ENCODE measurements at places on chromosomes 3 and 15.

GRCh38 chr3:52827441-52827840, 3.0 kb downstream of the ITIH4 start:
- DNase-seq: peak; percentile 48

DNA sequence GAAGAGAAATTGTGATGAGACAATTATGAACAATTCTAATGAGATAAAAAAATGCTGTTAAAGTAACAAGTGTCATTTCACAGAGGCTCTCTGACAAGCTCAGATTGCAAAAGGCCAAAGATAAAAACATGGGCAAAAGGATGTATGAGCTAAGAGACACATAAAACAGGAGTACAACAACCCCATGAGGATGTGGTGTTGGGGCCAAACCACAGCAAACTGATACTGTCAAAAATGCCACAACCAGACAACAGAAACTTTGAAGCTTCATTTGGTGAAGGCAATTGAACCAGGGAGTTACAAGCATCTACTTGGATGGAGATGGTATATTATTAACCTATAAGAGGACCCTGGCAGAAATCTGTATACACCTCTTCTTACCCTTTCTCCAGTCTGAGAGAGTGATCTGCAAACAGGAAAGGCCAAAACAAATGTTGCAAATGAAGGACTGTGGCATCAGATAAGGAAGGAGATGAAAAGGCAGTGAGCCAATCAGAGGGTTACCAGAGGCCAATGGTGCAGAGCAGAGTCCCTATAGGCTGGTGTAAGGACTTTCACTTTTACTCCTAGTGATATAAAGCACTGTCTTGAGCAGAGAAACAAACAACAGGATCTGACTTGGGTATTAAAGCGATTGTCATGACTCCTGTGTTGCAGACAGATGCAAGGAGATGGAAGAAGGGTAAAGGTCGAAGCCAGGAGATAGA, 659.0 kb downstream of the NTRK3 start:
- no peak for DNase-seq

- no peak for DNase-seq
Observed at GRCh38 chr3:119042162-119042561, 7.5 kb upstream of the IGSF11 start.

DNA sequence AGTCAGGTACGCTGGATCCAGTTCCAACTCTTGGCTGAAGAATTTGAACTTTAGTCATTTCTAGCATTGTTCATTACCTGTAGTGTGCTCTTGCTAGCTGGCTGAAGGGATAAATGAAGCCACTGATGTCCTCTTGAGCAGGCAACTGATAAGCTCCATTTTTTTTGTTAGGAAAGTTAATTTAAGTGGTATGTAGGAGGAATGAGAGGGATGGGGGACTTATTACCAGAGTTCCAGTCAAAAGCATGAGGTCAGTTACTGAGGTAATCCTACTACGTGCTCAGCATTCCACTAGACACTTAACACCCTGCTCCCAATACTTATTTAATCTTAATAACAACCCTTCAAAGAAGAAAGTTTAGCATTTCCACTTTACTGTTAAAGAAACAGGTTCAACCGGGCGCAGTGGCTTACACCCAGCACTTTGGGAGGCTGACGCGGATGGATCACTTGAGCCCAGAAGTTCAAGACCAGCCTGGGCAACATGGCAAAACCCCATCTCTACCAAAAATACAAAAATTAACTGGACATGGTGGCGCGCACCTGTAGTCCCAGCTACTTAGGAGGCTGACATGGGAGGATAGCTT, 2.0 kb upstream of the RASA2 start:
- DNase-seq: no peak

- no peak for DNase-seq
Observed at GRCh38 chr15:81529481-81529880, 155.5 kb upstream of the TMC3 start.

GRCh38 chr15:39125904-39126303, 455.0 kb upstream of the THBS1 start:
- DNase-seq: no peak

DNA sequence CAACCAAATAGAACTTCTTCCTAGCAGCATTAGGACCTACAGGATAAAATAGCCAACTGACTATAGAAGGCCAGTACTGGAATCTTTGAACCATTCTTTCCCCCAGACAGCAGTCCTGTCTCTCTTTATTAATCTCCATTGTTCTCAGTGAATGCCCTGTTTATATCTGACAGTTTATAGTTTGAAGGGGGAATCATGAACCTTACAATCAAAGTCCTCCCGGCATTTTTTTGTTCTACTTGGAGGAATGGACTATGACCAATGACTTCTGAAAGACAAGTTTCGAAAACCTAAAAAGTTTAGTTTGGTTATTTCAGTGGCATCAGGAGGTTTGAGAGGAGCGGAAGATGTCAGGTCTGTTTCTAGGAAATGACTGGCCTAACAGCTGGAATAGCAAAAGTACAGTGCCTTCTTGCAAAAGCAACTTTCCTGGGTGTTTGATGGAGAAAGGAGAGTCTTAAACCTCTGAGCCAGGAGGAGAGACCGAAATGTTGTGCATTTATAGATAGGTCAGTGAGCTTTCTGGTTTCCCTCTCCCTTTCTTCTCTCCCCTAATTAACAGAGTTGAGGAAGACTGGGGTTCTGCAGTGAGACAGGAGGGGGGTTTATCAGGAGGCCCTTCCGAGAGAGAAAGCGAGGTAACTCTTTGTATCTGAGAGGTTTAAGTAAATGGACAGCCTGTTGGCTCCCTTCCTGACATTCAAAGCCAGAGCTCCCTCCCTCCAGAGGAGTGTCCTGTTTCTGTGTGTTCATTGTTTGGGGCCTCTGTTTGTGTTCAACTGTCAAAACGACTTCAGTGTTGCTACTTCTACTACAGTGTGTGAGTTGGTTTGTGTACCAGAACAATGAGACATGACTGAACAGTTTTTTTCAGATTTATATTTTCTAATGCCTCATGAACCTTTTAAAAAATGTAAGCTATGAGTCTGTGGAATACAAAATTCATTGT, 383.0 kb upstream of the RARB start:
- no peak for DNase-seq

DNA sequence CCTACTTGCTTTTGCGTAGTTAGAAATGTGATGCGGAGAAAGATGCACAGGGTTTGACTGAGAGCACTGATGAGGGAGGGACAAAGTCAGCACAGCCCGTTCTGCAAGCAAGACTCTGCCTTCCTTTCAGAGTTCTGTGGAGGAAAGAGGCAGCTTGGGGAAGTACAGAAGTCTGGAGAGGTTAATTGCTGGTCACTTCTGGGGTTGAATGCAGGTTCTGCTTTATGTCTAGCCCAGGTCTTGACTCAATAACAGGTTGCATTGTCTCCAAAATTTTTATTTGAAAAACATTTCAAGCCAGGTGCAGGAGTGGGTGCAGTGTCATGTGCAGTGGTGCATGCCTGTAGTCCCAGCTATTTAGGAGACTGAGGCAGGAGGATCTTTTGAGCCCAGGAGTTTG, 461.7 kb downstream of the NR2F2 start:
- DNase-seq: no peak

GRCh38 chr3:126959921-126960603, 22.9 kb upstream of the PLXNA1 start:
- DNase-seq: peak; percentile 60

DNA sequence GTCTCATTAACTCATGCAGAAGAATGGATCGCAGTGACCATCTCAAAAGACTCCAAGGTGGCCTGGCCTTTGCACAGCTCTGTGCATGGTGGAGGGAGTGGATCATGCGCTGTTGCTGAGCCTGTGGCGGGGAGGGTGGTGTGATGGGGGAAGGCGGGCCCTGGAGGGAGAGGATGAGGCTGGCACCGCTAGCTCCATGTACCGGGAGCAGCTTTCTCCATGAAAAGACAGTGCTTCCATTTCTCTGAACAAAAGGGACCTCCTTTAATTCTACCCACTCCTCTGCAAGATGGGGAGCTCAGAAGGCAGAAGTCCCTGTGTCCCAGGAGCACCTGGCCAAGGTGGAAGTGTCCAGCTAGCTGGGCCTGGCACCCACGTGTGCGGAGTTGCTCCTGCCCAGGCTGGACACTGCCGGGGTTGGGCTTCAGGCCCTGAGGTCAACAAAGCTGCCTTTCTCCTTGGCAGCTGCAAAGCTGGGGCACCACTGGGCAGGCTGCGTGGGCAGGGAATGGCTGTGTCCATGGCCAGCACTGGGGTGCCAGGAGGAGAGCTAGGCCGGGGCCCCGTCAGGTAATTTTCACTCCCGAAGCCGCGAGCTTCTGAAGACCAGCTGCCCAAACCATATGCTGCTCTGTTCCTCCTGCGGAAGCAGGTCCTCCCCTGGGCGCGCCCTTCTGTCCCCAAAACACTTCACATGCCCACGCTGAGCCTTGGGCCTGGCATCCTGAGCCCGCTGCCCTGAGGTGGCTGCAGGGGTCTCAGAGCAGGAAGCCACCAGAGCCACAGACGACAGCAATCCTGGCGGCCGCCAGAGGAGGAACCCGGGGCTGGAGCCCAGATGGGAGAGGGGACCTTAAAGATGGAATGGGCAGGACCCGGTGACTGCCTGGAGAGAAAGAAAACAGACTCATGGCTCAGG, 6.4 kb downstream of the MAP6D1 start:
- no peak for DNase-seq

- DNase-seq: no peak
Observed at GRCh38 chr3:190192739-190193138, 72.0 kb upstream of the P3H2 start.

GRCh38 chr3:32719335-32719734, 34.3 kb downstream of the CNOT10 start:
- DNase-seq: no peak

DNA sequence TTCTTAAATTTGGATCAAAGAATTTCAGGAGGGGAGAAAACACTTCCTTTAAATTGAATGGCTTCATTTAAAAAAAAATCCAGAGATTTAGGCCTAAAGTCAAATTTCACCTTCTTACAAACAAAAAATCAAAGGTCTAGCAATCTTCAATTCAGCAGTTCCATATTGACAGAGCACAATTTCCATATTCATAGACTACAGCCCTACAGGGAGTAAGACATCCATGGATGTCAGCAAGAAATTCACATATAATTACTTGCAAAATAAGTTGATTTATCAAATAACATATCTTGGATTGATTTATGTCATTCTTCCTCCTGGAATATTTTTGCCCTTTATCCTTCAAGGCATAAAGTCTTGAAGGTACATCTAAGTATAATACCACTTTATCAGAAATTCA, 103.4 kb downstream of the CNTN3 start:
- no peak for DNase-seq

GRCh38 chr3:34012102-34012461, 213.7 kb downstream of the PDCD6IP start:
- peak; percentile 94 for DNase-seq

DNA sequence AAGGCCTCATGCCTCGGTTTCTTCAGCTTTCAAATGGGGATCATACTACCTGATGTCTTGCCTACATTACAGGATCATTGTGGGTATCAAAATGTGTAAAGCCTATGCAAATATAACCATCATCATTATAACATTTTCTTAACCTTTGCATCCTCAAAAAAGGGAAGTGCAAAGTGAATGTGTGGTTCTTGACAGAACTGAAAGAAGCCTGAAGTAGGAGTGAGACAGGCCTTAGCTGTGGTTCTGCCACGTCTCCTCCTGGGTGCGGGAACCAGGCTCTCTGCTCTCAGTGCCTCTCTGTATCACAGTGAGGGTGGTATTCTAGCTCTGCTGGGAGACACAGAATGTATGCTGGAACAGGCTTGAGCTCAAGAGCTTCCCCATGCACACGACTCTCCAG, 316.9 kb upstream of the ICE2 start:
- DNase-seq: no peak

GRCh38 chr15:63048115-63048775, 5.7 kb downstream of the TPM1 start:
- peak; percentile 81 for DNase-seq

GRCh38 chr3:121072133-121072532, 164.1 kb downstream of the STXBP5L start:
- DNase-seq: no peak

- peak; percentile 78 for DNase-seq
Observed at GRCh38 chr3:122635789-122636188, 44.9 kb upstream of the PARP14 start.

- DNase-seq: no peak
Observed at GRCh38 chr3:87958289-87958688, 100.5 kb downstream of the CGGBP1 start.

- no peak for DNase-seq
Observed at GRCh38 chr15:56916825-56917477, 1.5 kb upstream of the TCF12 start.

DNA sequence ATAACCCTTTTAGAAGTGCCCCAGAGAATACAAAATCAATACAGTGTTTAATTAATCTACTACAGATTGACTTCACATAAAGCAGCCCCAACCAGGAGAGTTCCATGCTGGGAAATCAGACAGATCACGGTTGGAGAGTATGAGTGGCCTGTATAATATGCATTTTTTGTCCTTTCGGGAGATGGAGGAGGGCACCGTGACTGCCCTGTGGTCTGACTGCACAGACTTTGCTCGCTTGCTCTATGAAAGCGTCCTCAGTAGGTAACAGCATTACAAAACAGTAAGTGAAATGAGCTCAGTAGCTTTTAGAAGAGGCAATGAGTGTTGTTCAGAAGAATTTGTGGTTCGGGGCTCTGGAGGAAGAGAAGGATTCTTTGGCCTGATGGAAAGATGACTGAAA, 34.2 kb upstream of the SKIL start:
- DNase-seq: peak; percentile 18

DNA sequence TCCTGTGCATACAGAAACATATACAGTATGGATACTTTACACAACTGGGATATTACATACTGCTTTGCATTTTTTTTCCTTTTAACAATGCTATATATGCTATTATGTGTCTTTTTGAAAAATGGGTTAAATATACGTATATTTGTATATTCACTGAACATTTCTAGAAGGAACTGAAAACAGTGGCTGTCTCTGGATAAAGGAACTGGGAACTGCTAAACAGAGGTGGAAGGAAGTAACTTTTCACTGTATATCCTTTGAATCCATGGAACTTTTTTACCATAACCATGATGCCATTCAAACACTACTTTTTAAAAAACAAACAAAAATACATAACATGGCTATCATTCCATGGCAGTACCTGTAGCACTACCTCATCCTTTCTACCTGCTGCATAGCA, 1.8 kb downstream of the MTFMT start:
- no peak for DNase-seq

Measured in brain microvascular endothelial cell (primary cell).